Frontal cortex (tissue), 4 donors: ENCODE measurements at places on chromosomes 13 and 19.

DNA sequence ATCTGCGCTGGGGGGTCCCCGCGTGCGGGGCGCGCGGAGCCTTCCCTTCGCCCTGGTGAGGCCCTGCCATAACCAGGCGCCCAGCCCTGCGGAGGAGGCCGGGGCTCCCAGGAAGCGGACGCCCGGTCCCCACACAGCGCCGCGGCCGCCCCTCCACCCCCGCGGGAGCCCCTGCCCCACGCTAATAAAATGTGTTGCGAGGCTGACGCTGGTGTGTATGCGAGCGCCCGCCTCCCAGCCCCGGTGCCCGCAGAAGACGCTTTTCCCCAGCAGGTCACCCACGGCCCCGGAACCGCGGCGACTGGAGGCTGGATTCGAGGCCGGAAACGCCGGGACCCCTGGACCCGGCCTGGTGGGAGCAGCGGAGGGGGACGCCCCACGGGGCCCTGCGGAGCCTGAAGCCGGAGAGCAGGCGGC is 12.1 kb upstream of the CDC34 start:
- DNase-seq, result no peak

GRCh38 chr19:15390814-15391213 is 11.2 kb upstream of the AKAP8 start:
- DNase-seq, result no peak

- DNase-seq, result peak; percentile 57
These were observed 9.8 kb upstream of the MCF2L start for GRCh38 chr13:112959206-112959605.

DNA sequence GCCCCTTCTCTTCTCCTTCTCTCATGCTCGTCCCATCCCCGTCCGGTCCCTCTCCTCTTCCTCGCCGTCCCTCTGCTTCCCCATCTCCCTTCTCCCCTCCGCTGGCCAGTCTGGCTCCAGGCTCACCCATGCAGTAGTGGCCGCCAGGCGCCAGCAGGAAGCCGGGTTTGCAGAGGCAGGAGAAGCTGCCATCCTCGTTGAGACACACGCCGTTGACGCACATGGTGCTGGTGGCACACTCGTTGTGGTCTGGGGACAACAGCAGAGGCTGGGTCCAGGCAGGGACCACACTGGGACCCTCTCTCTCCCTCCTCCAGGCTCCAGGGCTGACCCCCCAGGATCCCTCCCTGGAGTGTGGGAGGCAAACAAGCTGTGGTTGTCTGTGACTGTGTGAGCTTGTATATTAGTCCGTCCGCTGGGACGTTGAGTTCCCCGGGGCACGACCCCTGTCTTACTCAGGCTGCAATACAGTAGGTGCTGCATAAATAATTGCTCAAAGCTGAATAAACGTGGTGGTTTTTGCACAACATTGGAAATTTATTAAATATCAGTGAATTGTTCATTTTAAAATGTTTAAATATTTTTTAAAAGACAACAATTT is 16.4 kb downstream of the FBN3 start:
- DNase-seq, result no peak

GRCh38 chr19:42370068-42370520 is 20.0 kb downstream of the CNFN start:
- DNase-seq, result no peak

DNA sequence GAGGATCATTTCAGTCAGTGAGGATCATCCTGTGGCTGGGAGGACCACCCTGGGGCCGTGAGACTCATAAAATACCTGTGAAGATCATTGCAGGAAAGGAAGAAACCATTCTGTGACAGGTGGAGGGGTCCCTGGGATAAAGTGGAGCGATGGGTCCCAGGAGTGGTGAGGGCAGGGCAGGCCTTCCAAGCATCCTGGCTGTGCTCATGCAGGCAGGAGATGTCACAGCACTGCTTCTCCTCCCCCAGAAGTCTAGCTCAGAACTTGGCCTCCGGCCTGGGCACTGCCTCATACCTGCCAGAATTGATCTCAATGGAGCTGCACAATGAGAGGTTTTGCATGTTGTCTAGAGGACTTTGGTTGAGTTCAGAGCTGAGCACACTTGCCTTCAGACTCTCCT is 11.1 kb downstream of the KLK1 start:
- DNase-seq, result no peak

DNA sequence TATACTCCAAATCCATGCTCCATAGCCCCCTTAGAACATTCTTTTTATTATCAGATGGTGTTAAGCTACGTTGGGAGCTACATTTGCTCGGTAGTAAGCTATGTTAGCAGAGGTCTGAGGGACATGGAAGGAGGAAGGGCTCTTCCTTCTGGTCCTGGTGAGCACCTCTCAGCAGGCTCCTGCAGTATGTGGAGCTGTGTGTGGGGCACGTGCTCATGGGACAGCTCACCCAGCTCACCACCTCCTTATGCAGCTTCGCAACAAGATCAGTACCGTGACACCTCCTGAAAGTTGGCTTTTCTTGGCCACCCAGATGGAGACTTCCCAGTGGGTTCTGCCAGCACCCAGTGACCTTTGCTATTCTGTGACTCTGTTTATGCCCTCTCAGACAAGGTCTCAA is 400.5 kb upstream of the SLC10A2 start:
- DNase-seq, result no peak

DNA sequence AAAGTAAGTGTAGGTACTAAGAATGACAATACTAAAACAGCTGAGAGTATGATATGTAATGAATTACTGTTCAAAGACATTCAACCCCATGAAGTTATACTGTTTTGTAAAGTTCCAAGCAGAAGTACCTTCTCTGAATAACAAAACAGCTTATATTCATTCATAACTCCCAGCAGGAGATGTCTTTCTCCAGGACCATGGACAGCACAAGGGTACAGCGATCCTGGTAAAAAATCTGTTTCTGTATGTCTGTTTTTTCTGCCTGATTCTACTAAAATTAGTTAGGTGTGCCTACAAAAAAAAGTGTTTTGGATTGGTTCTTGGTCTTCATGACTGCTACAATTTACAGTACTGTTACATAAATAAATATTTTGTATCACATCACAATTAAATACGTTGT is 172.5 kb upstream of the SLITRK5 start:
- DNase-seq, result no peak

GRCh38 chr13:84588023-84588422 is 705.7 kb upstream of the SLITRK1 start:
- DNase-seq, result no peak

DNA sequence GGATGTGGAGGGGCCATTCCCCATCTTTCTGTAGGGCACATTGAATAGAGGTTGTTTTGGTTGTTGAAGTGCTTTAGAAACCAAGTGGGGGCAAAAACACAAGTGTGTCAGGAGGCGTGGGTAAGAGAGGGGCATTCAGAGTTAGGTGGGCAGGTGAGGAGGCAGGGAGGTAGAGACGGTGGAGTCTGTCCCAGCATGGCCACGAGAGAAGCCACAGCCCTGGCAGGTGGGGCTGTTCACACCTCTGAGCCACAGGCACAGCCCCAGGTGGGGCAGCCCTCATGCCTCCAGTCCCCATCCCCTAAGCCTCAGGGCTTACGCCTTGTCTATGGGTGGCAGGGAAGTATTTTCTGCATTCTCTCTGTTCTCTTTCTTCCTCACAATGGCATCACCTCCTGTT is 43.7 kb downstream of the KCTD15 start:
- DNase-seq, result no peak

- no peak for DNase-seq
These were observed 91.8 kb downstream of the UBL3 start for GRCh38 chr13:29758531-29759114.

DNA sequence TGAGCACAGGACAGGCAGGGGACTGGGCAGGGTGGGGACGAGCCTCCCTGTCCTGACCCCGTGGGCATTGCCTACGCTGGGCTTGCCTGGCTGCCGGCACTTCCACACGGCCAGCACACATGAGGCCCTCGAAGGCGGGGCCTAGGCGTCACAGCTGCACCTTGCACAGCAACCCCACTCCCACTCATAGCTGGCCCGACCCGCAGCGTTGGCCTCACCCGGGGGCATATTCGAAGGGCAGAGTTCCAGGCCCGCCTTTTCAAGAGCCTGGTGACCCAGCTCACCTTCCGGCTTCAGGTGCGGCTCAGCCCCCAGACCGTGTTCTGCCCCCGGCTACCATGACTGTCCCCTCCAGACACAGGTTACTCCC is 16.9 kb upstream of the PROZ start:
- no peak for DNase-seq

GRCh38 chr19:55091955-55092354 is 16.3 kb downstream of the EPS8L1 start:
- DNase-seq, result peak; percentile 35

DNA sequence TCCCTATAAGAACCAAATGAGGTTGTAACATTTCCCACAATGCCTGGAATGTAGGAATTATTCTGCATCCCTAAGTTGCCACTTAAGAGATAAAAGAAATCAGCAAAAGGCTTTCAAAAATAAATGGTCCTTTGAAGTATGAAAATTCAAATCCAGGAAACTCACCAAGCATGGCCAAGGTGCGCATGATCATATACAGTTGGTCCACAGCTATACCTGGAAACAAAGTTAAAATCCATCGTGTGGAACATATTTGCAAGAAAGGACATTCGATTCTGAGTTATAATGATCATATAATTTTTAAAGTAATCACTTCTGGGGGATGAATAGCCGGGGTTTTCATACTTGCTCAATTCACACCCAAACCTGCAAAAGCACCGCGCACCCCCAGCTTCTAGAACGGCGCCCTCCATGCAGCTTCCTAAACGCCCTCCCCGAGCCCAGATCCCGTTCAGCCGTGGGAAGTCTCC is 525 bp downstream of the CARS2 start:
- DNase-seq, result no peak
